Calu3 (cell line): ENCODE measurements at places on chromosomes 2 and 18.

- DNase-seq = no peak
Measured at GRCh38 chr18:79779700-79780190, 18.0 kb upstream of the KCNG2 start.

- DNase-seq = peak; percentile 46
Measured at GRCh38 chr18:62524440-62525200, 1.8 kb downstream of the ZCCHC2 start.

GRCh38 chr2:127046579-127046978 is 60.4 kb downstream of the BIN1 start:
- no peak for DNase-seq

DNA sequence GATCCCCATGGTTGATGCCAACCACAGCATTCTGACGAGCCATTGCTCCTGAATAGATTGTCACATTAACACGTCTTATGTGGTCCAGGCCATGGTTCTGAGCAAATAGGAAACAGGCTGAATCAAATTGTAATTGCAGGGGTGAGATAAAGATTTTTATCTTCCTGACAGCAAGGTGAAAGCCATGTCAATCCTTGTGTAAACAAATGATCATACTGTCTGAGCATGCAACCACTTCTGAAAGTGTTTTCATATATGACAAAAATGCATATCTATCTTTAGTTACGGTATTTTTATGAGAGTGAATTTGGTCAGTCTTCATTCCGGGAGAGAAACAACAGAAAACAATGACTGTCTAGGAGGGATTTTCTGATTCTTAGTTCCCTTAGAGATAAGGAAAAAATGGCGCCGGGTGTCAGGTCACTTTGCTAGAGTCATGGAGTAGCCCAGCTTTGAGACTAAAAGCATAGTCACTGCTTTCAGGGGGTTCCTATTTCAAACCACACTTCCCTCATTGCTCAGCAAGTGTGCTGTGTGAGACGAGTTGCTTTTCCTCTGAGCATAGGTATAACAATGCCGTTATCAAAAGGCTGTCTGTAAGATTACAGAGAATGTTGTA is 958.9 kb downstream of the DCDC2C start:
- no peak for DNase-seq

DNA sequence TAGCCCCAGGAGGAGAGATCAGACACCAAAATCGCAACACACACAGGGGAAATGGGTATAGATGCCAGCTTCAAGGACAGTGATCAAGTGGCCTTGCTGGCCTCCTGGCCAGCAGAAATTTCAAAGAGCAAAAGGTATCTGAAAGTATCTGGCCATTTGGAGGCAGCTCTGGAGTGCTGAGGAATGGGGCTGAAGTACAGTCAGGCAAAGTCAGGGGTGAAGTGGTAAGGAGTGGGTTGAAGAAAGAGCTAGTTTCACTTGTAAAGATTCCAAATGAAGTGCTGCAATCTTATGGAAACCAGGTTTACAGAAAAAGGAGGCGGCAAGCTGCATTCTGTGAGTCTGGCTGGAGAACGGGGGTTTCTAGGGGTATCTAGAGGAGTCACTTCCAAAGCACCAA is 19.2 kb upstream of the PCBP1 start:
- no peak for DNase-seq

DNA sequence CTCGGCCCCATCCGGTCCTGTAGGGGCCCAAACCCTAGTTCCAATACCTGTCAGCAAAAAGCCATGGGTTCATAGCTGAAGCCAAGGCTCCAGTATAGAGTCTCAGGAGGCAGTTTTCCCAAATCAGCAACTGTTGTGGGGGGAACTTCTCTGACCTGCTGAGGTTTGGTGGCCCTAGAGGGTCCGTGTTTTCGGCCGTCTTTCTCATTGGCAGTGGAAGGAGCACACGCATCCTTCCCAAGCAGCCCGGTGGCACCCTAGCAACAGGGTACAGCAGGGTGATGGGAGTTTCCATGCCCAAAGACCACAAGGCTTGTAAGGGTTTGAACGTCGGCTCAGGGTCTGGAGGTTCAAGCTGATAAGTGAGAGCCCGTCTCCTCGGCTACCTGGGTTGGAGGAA is 6.6 kb downstream of the FOSL2 start:
- DNase-seq = no peak

GRCh38 chr2:145044491-145044890 is 524.6 kb upstream of the ZEB2 start:
- DNase-seq = no peak

DNA sequence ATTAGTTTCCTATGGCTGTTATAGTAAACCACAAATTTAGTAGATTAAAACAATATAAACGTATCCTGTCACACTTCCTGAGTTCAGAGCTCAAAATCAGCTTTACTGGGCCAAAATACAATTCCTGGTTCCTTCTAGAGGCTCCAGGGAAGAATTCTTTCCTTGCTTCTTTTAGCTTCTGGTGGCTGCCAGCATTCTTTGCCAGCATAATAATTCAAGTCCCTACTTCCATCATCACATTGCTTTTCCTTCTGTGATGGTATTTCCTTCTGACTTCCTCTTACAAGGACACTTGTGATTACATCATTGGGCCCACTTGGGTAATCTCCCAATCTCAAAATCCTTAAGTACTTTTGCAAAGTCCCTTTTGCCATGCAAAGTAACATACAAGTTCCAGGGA is 40.6 kb downstream of the MOB4 start:
- no peak for DNase-seq

- DNase-seq = no peak
Measured at GRCh38 chr2:189151906-189152305, 27.7 kb downstream of the COL5A2 start.

DNA sequence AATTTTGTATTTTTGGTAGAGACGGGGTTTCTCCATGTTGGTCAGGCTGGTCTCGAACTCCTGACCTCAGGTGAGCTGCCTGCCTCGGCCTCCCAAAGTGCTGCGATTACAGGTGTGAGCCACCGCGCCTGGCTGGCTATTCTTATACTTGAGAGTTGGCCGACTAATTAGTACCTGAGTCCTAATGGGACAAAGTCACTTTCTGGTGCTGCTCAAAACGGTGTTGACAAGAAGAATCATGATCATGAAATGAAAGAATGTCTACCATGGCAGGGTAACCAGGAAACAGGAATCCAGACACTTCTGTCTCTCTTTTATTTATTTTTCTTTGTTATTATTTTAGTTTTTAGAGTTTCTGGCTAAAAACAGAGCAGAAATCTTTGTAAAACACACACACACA is 54.7 kb upstream of the RAB6D start:
- no peak for DNase-seq

DNA sequence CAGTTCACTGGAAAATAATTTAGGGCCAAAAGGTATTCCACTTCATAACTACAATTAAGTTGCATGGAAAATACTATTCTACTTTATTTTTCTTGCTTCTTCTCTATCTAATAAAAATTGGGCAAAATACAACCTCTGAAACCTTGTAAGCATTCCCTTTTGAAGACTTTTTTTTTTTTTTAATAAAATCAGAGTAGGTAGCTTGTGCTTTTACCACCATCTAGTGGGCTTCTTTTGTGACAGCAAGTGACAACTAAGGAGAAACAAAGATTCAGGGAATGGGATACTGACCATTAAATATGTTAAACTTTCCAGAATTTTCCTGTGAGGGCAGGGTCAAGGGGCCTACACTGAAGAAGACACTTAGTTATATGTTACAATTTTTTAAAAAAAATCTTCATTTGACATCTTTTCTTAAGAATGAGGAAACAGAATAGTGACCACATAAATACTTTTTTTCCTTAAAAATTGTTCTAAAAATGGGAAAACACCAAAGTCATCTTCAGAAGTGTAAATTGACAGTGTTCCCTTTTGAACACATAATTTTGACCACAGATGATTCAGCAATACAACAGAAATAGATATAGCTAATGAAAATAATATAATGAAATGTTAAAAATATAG is 1183.2 kb upstream of the ACVR2A start:
- no peak for DNase-seq

- DNase-seq = no peak
Measured at GRCh38 chr2:1377473-1377872, 35.8 kb upstream of the TPO start.

DNA sequence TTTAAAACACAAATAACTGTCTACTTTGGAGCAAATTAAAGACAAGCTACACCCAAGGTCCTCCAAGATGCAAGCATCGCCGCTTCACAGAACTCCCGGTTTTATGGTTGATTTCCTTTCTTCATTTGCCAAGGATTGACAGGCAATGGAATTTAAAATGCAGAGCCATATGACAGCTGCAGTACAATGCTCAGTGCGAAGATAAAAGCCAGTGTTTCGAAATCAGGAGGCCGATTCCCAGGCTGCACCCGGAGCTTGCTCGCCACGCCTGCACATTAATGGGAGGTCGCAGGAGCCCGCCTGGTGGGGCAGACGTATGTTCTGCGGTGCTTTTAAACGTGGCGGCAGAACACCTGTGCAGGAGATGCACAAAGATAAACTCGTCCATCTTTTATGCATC is 727.6 kb upstream of the SOX11 start:
- DNase-seq = no peak

DNA sequence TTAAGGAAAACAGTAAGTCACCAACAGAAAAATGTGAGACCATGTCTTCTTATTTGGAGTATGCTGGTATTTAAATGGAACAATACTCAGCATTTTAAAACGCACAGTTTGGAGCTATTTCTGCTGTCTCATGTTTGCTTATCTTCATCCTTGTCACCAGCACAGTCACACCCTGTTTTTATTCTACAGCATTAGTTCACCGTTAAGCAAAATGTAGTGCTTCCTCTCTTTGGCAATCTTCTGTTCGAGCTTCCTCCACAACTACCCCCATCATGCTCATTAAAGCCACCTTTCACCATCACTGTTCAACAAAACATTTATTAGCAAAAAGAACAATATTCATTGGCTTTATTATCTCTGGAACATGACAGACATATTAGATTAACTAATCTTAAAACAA is 64.0 kb downstream of the SLC40A1 start:
- DNase-seq = no peak

DNA sequence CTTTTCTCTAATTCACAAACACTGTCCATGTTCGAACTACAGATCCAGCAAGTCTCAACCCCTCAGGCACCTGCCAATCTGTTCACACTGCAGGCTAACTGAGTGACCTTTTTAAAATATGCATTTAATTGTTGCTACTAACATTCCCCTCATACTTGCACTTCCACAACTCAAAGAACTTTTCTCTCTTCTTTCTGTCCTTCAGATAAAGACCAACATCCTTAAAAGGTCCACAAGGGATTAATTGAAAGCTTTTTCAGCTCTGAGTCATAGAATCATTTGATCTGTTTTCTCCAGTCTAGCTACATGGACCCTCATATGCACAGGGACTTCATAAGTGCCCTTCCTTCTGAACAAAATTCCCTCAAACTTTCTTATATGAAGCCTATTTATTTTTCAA is 1321.2 kb downstream of the DPP10 start:
- no peak for DNase-seq

DNA sequence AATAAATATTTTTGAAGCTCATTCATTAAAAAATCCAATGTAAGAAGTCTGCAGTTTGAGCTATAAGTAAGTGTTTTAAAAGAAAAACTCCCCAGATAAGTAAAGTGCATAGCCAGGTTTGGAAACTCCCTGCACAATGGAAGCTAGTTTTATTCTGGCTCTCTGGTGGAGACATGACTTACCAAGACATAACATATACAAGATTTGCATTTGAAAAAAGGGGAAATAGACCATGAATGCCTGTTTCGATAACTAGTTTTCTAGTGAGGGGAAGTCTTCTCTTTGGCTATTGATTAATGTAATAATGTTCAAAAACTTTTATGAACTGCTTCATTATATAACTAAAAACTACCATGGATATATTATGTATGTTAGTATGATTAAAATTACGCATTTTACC is 435.2 kb downstream of the ARHGAP15 start:
- DNase-seq = no peak

- peak; percentile 53 for DNase-seq
Measured at GRCh38 chr2:98912221-98912851, 23.7 kb downstream of the CRACDL start.

GRCh38 chr2:213766465-213766901 is 482.2 kb downstream of the SPAG16 start:
- DNase-seq = no peak

- no peak for DNase-seq
Measured at GRCh38 chr2:3902131-3902530, 198.8 kb downstream of the DCDC2C start.

DNA sequence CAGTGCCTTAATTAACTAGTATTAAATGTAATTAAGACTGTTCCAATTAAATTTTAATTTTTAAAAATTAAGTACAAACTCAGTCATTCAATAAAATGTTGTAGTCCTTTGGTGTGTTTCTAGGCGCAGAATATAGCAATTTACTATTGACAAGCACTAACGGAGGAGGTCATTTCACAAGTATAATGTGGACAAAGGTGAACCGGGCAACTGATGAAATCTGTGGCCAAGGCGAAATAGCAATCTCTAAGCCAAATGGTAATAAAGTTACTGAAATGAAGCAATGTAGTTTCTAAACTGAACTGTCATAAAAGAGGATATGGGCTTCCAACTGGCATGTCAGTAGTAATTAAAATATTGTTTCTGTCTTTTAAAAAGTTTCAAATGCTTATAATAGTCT is 27.5 kb downstream of the FIGN start:
- DNase-seq = no peak

DNA sequence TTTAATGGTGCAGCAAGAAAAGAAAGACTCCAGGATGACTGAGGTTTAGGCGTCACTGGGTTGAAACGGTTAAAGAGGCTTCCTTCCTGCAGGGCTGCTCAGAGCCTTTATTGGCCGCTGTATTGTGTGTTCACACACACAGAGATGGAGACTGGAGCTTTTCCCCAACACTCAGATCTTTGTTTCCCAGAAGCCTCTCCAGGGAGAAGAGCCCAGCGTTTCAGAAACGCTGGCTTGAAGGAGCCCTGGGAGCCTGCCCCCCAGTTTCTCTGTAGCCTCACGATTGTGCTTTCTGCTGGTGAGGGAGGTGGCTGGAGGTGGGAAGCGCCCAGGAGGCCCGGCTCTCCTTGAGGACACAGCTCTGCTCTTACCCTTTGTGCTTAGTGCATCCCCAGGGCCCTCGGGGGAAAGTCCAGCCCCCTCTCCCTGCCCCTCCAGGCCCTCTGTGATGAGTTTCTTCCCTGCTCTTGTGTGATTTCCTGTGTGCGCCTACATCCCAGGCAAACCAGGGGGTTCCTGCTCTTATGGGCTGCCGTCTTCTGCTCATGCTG is 37.1 kb downstream of the RRM2 start:
- no peak for DNase-seq

GRCh38 chr2:185279999-185280398 is 458.6 kb upstream of the FSIP2 start:
- DNase-seq = no peak
